H54 (cell line): ENCODE measurements at places on chromosomes 1 and 21.

GRCh38 chr1:8666389-8667167 is 150.9 kb downstream of the RERE start:
- no peak for DNase-seq

DNA sequence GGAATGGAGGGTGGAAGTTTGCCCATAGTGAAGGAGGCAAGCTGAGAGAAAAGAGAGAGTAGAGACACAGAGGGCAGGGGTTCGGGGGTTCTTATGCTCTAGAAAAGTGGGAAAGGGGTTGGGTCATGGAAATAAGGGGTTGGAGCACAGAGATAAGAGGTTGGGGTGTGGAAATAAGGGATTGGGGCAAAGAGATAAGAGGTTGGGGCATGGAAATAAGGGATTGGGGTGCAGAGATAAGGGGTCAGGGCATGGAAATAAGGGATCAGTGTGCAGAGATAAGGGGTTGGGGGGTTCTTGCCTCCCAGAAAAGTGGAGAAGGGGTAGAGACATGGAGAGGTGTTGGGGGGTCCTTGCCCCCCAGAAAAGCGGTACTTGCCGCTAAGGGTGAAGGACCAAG is 56.2 kb downstream of the SFPQ start:
- DNase-seq = no peak

DNA sequence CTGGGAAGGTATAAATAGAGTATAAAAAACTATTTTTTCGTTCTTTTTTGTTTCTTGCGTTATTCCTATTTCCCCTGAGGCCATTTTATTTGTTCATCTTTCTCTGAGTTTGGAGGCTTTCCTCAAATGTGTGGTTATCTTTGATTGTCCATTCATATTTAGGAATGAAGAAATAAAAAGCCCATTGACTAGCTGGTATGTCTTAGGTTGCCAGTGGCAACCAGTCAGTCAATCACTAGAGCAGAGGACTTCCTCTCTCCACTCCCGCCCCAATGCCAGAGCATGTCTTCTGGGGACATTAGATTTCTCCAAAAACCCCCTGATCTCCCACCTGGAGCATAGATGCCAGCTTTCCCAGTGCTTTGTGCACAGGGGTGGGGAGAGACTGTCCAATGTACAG is 20.7 kb upstream of the FOXE3 start:
- DNase-seq = no peak

GRCh38 chr1:109256971-109257681 is 7.8 kb downstream of the CELSR2 start:
- no peak for DNase-seq

- DNase-seq = no peak
Measured at GRCh38 chr1:206863266-206863665, 2.2 kb upstream of the IL20 start.

DNA sequence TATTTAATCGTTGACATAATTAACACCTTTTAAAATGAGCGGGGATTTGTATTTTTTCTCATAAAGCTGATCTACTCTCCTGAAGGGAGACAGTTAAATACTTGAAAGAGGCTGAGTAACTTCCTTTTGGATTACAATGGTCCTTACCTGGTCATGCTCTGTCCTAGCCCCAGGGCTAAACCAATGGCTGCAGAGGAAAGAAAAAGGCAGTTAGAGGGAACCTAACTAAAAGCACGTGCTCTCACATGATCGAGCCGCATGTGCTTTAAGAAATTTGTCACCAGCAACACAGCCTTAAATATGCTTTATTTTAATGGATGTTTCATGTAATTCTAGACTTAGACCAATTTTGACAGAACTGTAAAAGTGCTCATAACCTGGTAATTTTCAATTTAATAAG is 132.7 kb downstream of the GPATCH2 start:
- no peak for DNase-seq

DNA sequence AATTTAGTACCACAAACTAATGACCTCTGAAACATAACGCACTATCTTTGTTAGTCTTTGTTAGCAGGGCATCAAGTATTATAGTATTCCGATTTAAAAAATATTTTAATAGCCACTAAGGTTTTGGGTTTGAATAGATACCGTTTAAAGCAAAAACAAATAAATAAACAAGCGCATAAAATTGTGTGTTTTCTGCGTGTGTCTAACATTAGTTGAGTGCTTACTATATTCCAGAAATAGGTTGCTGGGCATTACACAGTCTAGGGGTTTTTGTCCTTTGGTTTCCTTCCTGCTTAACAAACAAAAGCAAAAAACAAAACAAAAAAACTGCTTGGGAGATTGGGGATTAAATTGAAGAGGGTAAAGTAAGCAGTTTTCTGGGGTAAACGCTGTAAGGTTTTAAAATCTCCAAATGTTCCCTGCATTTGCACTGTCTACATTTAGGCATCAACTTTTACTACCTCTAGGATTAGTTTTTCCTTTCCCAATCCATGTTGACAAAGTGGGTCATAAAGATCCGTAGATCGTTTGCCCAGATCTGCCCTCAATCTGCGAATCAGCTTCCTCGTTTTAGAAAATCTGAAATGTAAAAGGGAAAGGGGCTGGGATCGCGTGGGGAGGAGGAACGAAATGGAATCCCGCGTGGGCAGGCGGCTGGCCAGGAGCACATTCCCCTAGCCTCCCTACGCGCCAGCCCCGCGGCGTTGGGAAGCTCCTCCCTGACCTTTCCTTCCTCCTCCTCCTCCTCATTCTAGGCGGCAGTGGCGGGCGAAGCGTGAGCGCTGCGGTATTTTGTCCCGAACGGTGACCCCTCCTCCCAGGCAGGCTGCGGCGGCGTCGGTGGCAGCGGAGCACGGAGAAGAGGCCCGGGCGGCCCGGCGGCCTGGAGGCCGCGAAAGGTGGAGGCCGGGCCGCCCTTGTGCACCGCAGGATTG is at the start of gene KCTD3:
Gene KCTD3, plus strand, starts transcription at position 749 of the 935 bp plus-strand sequence. CDS start 382 bp downstream, outside the sequence.
- peak; percentile 59 for DNase-seq

DNA sequence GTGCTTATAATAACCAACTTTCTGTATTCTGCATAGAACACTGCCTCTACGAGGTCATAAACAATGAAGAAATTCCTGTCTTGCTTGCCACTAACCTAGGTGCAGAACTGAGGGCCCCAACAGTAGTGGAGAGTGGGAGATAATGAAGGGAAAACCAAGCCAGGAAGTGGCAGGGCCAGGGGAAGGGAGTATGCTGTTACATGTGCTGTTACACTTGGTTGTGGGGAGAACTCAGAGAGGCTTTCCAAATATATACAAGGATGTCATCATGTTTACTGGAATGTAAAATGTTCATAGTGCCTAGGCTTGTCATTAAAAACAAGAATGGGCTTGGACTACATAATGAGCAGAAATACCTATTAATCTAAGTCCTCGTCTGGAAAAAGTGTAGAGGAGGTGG is 31.1 kb downstream of the NHLH2 start:
- no peak for DNase-seq

GRCh38 chr1:225426395-225427234 is 1.2 kb downstream of the LBR start:
- no peak for DNase-seq

GRCh38 chr1:208499026-208499425 is 254.8 kb upstream of the PLXNA2 start:
- no peak for DNase-seq

- DNase-seq = no peak
Measured at GRCh38 chr1:196114193-196114592, 494.0 kb downstream of the KCNT2 start.

DNA sequence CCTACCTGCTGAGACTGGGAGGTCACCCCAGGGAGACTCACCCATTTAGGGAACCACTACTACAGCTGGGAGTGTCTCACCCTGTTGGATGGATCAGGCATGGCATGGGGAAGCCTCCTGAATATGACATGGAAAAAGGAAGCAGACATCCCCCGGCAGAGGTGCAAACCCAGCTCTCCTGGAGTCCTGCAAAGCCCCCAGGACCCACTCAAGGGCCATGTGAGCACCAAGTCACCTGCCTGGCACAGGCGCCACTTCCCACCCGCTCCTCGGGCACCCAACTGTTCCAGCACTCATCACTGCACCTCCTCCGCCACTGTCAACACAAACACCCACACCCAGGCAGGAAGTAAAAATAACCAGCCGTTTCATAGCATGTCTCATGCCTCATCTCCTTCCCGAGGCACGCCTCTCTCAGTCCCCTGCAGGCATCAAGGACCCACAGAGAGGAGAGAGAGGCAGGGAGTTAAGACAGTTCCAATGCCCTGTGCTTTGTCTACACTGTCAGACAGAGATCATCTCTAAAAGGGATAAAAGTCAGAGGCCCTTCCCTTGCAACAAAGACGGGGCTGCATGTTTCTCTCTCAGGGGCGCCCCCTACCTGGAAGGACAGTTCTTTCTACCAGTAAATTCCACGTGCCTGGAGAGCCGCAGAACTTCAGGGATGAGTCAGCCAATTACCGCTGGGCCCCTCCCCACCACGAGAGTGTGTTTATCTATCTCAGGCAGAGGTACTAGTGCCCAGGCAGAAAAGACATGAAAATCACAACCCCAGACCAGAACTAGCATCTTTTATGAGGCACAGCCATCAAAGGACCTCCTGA is 150.1 kb upstream of the SOD1 start:
- peak; percentile 92 for DNase-seq

DNA sequence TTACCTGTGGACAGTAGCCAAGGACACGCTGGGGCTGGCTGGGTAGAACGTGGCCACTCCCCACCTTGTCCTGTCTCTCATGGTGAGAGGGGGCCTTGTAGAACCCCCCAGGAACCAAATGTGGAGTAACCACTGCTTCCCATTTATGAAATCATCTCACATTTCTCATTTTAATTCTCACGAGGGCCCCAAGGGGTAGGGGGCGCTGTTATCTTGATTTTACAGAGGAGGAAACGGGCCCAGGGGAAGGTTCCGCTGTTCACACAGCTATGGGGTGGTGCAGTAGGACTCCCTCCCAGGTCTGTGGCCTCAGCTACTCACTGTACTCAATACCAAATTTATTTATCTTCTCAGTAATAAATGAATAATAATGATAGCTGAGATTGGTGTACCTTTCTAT is 5.5 kb downstream of the SMPDL3B start:
- DNase-seq = no peak

GRCh38 chr1:56578138-56578962 is 1.0 kb downstream of the PLPP3 start:
- peak; percentile 42 for DNase-seq

GRCh38 chr1:13588946-13589796 is 5.5 kb downstream of the PDPN start:
- no peak for DNase-seq

- no peak for DNase-seq
Measured at GRCh38 chr1:31183927-31184554, 55.6 kb downstream of the NKAIN1 start.

- DNase-seq = no peak
Measured at GRCh38 chr1:165869343-165869742, 41.9 kb downstream of the UCK2 start.

- DNase-seq = no peak
Measured at GRCh38 chr1:204359474-204360255, at the start of gene PLEKHA6. Gene PLEKHA6 (minus strand): TSS chr1:204359929. CDS start chr1:204273727, 86,202 bp downstream.

DNA sequence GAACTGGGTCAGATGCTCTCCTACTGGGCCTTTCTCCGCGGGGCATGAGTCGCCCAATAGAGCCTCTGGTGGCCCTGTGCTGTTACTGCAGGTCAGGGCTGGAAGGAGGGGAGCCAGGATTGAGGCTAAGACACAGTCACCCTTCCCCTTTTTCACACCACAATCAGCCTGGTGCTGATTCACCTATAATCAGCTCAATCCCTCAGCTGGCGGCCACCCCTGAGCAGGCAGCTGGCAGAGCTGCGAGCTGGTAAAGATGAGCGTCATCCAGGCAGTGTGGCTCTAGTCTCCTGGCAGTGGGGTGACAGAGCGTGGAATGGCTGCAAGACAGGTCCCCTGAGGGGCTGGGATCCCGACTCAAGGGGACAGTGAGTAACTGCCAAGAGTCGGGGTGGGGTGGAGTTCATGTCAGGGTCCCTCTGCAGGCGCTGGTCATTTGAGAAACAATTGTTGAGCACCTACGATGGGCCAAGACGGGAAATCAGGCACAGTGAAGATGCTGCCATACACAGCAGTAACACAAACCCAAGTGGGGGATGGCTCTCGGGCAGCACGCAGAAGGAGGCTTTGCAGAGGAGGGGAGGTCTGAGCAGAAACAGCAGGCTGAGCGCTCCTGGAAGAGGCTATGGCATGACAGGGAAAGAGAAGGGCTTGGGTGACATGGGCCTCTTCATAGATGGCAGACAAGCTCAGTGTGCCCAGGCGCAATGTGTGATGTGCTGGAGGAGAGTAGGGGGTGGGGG is 21.8 kb downstream of the ATF3 start:
- peak; percentile 69 for DNase-seq

DNA sequence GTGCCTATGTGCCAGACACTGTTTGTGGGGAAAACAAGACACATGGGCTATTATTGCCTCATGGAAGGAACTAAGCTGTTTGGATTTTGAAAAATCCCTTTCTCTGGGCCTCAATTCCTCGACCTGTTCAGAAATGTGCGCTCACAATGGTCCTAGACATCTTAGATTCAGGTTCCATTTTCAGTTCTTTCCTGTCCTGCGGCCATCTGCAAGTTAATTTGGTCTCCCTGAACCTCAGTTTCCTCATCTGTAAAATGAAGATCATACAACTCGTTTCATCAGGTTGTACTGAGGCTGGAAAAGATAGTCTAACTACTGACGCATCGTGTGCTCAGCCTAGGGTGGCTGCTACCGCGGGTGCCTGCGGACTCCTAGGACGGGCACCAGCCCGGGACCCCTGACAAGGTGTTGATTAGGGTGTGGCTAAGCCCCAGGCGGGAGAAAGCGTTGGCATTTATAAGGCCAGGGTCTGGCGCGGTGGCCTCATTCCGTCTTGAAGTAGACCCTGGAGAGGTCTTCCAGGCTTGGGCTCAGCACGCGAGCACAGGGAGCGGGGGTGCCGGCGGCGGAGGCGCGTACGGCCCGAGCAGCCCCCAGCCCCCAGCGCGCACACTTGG is 493 bp upstream of the ELOA start:
- DNase-seq = no peak

- DNase-seq = no peak
Measured at GRCh38 chr1:88063605-88064004, 620.5 kb upstream of the PKN2 start.
